ENCODE measurements at places on chromosomes 5 and 9. TPM values are rescaled to one million over a fixed set of nuclear protein-coding genes. Genes with fewer than 3 reads are reported as not detected.
A peak's percentile ranks its signal among the peaks of the same experiment; 100 is the strongest.

PRLR gene
- 0.54 TPM for total RNA-seq

GRCh38 chr5:34005211-34005610 lies 2.6 kb downstream of the AMACR start:
- DNase-seq = peak; percentile 43

BHMT2 gene
- 0.56 TPM for total RNA-seq

DNA sequence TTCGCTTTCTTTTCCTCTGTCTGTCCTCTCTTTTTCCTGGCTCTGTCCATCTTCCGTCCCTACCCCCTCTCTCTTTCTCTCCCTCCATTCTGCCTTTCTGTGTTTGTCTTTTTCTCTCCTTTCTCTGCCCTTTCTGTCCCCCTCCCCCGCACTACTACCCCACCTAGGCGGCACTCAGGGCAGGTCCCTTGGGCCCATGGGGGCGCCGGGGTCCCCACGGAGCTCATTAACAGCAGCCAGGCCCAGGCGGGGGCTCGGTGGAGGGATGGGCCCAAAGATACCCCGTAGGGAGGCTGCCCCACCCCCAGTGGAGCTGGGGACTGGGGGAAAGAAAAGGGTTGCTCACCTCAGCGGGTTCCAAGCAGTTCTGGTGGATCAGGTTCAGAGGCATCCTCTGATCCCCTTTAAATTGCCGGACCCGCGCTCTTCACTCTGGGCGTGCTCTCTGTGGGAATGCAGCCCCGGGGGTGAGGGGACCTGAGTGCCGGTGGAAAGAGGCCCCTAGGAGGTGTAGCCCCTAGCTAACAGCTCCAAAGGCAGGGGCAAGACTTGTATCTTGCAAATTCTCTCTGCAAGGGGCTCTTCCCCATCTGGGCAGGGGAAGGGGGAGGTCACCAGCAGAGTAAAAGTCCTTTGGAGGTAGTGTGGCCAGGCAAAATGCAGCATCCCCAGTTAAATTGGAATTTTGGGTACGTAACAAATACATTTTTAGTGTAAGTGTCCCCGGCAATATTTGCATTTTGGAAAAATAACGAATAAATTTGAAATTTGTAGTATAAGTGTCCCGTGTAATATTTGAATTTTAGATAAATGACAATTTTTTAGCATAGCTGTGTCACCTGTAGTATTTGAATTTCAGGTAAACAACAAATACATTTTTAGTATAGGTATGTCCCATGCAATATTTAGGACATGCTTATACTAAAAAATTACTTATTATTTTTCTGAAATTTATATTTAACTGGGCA lies 7.4 kb downstream of the LHX2 start:
- no peak for DNase-seq

GRCh38 chr5:18433336-18433735 lies 799.1 kb downstream of the TAF11L14 start:
- no peak for DNase-seq

ADAMTS13 gene
- total RNA-seq = under 0.01 TPM

- no peak for DNase-seq
Observed at GRCh38 chr5:124981901-124982300, 235.5 kb upstream of the ZNF608 start.

DNA sequence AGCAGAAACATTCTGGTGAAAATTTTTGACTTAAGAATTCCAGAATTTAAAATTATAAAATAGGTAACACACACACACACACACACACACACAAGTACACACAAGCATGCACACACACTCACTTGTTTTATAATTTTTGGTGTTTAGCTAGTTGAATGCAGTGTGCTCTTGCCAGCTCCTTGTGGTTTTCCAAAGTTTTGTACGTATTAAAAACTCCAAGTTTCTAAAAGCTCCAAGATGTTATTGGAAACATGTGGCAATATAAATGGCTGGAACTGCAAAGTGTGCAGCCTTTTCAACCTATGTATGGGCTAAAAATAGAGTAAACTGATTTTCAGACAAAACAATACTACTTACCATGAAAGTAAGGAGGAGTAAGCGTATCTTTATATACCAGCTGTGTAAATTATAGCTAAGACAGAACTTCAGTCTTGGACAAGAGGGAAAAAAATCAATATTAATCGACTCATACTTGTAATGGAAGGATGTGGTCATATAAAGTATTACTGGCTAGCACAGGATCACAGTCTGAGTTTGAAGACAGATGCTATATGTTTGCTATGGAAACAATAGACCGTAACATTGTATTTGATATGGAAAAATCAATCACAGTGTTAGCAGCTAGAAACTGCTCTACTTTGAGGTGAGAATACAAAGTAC lies 727.1 kb upstream of the GRAMD2B start:
- peak; percentile 25 for DNase-seq

TAF11L11 gene
- total RNA-seq = not detected

- no peak for DNase-seq
Observed at GRCh38 chr9:128629852-128630545, 26.6 kb downstream of the DYNC2I2 start.

GRCh38 chr9:34566322-34566721 lies 23.2 kb downstream of the CNTFR start:
- no peak for DNase-seq

- DNase-seq = no peak
Observed at GRCh38 chr5:10723514-10723913, 37.5 kb downstream of the DAP start.
